ENCODE measurements at places on chromosomes 7 and 10. TPM values are rescaled to one million over a fixed set of nuclear protein-coding genes. Genes with fewer than 3 reads are reported as not detected.

GRCh38 chr7:123557016-123557397, 611 bp downstream of the NDUFA5 start:
- peak overlapping the region; percentile 31 for H3K27ac ChIP-seq
- H3K36me3 ChIP-seq, result no peaks in the 10 kb centered on the region
- peak overlapping the region; percentile 82 for H3K4me3 ChIP-seq
- peaks cover 10% of the 10 kb centered on the region for H3K4me1 ChIP-seq
- no peaks in the 10 kb centered on the region for H3K27me3 ChIP-seq

- H3K4me1 ChIP-seq, result no peaks in the 10 kb centered on the region
- no peak overlapping the region for H3K27ac ChIP-seq
- peaks cover 57% of the 10 kb centered on the region for H3K27me3 ChIP-seq
- no peaks in the 10 kb centered on the region for H3K36me3 ChIP-seq
Observed at GRCh38 chr10:123942114-123942861, 50.7 kb upstream of the CPXM2 start.

DNA sequence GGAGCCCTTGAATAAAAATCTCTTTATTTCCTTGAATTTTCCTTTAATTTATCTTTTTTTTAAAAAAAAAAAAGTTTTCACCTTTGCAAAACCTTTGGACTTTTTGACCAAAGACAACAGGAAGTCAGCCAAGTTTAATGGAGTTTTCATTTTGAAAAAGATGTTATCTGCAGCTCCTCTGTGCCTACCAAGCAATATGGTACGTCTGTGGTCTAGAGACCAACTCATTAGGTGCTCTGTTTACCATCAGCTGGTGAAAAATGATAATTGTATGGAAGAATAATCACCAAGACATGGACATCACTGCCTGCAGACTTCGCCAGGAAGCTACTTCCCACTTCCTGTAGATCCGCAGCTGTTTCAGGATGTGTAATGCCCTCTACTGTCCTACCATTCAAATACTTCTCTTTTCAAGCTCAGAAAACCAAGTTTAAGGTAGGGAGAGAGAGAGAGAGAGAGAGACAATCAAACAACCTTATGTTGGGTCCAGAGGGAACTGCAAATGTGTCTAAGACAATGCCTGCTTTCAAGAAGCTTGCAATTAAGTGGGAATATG, 18.7 kb downstream of the PLXNA4 start:
- H3K36me3 ChIP-seq, result no peaks in the 10 kb centered on the region
- no peak for DNase-seq
- H3K4me3 ChIP-seq, result no peak overlapping the region
- peaks cover 36% of the 10 kb centered on the region for H3K27me3 ChIP-seq
- H3K27ac ChIP-seq, result no peak overlapping the region

The COBL gene
- total RNA-seq, result 49.4 TPM

- no peak overlapping the region for H3K4me3 ChIP-seq
- no peak for DNase-seq
- H3K27me3 ChIP-seq, result peaks cover 21% of the 10 kb centered on the region
Observed at GRCh38 chr7:34165927-34166550, 260.7 kb downstream of the BMPER start.

DNA sequence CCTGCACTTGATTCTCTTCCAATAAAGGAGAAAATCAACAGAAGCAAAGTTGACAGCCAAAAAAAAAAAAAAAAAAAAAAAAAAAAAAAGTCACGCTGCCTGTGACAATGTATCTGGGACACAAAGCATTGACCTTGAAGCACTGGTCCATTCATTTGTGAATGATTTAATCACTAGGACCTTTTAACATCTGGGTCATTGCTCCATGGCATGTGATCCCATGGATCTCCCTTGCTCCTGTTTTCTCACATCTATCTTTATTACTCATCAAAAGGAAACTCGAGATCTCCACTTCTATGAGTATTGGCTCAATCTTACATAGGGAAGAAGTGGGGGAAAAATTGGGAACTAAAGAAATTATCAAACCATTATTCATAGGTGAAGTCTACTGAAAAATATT, 89.6 kb upstream of the SMIM30 start:
- H3K4me1 ChIP-seq, result no peaks in the 10 kb centered on the region
- H3K4me3 ChIP-seq, result no peak overlapping the region
- DNase-seq, result no peak
- H3K36me3 ChIP-seq, result no peaks in the 10 kb centered on the region
- no peak overlapping the region for H3K27ac ChIP-seq

DNA sequence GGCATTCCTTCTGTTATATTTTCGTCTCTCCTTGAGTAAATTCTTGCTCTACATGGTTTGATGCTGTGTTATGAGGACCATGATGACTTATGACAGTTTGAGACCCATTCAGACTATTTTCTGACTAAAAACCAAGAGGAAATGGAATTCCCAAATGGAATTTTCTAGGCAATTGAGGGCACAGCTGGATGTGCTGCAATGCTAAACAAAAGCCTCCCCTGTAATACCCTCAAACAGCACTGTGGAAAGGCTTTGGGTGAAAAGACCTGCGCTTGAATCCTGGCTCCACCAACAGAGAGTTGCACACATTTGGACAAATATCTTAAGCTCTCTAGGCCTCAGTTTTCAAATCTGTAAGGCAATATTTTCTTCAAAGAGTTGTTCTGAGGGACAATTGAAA, 129.1 kb downstream of the PRKG1 start:
- DNase-seq, result no peak
- no peak overlapping the region for H3K27ac ChIP-seq
- no peaks in the 10 kb centered on the region for H3K36me3 ChIP-seq
- H3K4me1 ChIP-seq, result no peaks in the 10 kb centered on the region

DNA sequence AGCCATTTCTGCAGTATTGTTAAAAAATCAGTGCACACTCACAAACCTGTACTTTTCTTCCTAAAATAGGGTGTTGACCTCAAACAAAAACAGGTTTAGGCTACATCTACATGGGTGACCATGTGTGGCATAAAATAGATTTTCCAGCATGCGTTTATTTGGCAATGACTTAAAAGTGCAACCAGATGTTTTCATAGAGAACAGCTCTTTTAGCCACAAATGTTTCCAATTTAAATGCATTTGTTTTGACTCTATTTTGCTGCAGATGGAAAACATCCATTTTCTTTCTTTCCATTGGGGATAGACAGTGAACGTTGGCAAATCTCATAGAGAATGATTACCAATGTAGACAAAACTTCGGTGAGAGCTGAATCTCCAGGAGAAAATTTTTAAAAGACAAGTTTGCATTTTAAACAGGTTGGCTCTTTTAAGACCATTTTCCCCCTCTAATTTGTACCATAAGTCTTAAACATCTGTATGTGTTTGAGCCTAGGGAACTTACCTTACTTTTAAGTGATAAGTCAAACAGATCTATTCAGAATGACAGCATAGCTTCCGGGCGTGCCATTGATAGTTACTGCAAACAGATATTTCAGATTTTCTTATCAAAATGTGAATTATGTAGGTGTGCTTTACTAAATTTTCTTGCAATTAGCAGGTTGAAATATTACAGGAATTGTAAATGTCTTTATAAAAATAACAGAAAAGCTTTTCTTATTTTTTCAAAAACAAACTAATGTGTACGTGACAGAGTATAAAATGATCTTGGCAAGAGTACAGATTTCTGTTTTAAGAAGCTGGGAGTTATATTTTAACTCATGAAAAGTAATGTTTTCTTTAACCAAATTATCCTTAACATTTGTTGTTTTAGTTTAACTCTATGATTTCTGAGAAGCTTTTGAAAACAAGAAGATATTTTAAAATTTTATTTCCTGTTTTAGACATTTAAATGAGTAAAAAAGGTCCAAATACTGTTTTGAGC, 144.9 kb downstream of the HGF start:
- H3K27me3 ChIP-seq, result no peaks in the 10 kb centered on the region
- DNase-seq, result no peak
- no peaks in the 10 kb centered on the region for H3K4me1 ChIP-seq
- H3K36me3 ChIP-seq, result no peaks in the 10 kb centered on the region

DNA sequence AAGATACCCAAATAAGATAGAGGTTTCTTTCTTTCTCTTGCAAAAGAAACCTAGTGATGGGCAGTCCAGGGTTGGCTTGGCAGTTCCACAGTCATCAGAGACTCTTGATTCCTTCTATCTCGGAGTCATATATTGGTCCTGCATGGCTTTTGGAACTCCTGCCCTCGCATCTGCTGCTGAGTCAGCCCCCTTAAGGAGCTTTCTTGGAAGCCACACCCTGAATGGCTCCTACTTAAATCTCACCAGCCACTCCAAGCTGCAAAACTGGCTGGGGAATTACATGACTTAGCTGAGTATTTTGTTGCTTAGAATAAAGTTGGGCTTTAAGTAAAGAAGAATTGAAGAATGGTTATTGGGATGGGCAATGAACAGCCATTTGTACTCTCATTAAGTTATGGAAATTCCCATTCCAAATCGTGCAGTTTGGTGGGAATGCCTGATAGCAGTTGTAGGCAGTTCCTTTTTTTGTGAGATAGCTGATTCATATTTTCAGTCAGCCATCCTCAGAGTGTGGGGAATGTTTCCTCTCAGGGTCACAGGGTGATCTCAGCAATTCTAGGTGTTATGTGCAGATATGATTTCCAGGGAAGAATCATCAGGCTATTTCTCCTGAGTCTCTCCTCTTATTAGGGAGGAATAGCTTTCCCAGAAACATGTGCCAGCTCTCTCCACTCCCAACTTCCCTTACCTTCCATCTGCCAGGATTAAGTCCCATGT, 209.9 kb downstream of the BBS9 start:
- H3K27me3 ChIP-seq, result no peaks in the 10 kb centered on the region
- DNase-seq, result no peak
- H3K4me1 ChIP-seq, result no peaks in the 10 kb centered on the region
- H3K36me3 ChIP-seq, result no peaks in the 10 kb centered on the region
- no peak overlapping the region for H3K27ac ChIP-seq

GRCh38 chr7:115965796-115966475, 64.6 kb downstream of the TFEC start:
- H3K4me1 ChIP-seq, result no peaks in the 10 kb centered on the region
- no peaks in the 10 kb centered on the region for H3K27me3 ChIP-seq
- no peak overlapping the region for H3K27ac ChIP-seq
- no peak for DNase-seq
- H3K36me3 ChIP-seq, result no peaks in the 10 kb centered on the region

DNA sequence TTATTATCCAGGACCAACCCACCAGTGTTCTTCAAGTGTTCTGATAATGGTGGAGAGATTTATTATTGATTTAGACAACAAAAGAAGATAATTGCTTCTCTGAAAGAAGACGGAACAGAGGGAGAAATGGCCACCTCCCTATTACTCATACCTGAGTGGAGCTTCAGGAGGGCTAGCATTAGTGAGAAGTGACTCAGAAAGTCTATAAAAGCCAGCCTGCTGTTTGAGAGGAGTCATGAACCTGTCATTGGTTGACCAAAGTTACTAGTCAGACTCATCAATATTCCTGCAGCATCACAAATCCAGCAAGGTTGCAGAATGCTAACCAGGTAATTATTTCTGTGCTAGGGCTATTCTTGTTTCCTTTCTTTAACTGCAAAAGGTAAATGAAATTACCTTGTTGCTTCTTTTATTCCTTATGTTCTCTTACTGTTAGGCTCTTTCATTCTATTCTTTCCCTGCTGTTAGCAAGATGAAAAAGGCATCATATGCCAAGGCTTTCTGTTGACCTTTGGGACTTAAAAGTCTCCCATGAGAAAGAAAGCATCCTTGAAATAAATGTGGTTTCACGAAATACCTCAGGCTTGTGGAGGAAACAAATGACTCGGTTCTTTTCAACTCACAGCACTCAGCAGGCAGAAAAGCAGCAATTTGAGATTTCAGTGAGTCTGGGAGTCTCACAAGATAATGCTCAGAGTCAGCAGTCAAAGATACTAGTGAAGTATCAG, 256.4 kb upstream of the PHYHIPL start:
- no peaks in the 10 kb centered on the region for H3K36me3 ChIP-seq
- H3K4me1 ChIP-seq, result 0 out of 2 replicates have a peak, but pooled peaks cover 15% of the 10 kb centered on the region
- H3K4me3 ChIP-seq, result no peak overlapping the region
- no peaks in the 10 kb centered on the region for H3K27me3 ChIP-seq
- H3K27ac ChIP-seq, result peak overlapping the region; percentile 17

The BCAP29 gene
- total RNA-seq, result 58.3 TPM

DNA sequence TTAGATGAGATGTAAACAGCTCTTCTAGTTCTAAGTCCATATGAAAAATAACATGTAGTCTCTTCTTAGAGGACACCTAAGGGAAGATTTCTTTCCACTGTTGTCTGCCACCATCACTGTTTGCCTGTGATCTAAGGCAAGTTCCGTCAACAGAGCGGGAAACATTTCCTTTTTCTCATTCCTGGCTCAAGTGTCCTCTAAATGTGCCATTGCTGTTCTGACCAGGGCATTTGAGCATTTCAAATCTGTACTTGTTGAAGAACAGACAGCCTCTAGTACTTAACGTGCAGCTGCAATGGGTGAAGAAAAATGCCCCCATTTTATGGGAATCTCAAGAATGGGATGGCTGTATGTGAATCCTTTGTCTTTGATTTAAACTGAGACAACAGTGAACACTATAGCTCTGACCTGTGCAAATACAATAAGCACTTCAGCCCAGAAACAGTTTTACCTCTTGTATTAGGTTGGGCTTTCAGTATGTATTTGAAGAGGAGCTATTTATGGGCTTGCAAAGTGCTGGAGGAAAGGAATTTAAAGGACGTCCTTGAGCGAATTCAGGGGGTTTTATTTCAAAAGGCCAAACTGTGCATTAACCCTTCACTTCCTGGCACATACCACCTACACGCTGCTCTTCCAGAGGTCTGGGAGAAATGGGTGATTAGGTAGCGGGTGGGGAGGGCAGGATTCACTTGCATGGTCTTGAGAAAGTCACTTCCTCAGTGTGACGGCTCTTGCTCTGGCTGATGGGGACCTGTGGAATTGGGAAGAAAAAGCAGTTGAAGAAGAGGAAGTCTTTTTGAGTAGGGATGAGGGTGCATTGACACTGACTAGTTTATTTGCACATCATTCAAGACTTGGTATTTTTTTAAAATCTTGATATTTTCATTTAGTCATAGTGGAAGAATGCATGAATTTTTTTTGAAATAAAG, 66.1 kb downstream of the THNSL1 start:
- H3K4me3 ChIP-seq, result no peak overlapping the region
- H3K27ac ChIP-seq, result no peak overlapping the region
- no peaks in the 10 kb centered on the region for H3K27me3 ChIP-seq
- DNase-seq, result no peak

- H3K27me3 ChIP-seq, result no peaks in the 10 kb centered on the region
- DNase-seq, result no peak
- H3K27ac ChIP-seq, result no peak overlapping the region
- H3K4me3 ChIP-seq, result no peak overlapping the region
Observed at GRCh38 chr10:86423739-86424138, 57.1 kb upstream of the GRID1 start.

The TMEM196 gene
- total RNA-seq, result not detected

The HYAL4 gene
- total RNA-seq, result not detected

DNA sequence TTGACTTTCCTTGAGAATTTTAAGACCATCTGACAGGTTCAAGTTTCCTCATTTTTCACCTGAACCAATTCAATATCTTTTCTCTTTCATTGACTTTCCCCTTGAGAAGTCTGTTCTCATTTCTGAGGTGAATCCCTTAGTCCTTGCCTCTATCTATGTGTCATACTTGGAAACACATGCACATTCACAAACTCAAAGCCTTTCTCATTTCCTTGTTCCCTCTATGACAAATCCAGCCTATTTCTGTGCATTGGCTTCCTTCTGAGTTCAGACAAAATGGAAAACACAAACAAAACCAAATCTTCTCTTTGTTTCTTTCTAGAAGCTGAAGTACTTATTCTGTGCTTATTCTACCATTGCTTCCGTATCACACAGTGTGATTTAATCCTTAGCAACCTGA, 13.8 kb downstream of the PTTG1IP2 start:
- no peaks in the 10 kb centered on the region for H3K4me1 ChIP-seq
- H3K27me3 ChIP-seq, result no peaks in the 10 kb centered on the region
- H3K27ac ChIP-seq, result no peak overlapping the region
- H3K36me3 ChIP-seq, result no peaks in the 10 kb centered on the region
- DNase-seq, result no peak
- H3K4me3 ChIP-seq, result no peak overlapping the region

Data from PC-9 (cell line).